Activated CD4-positive, alpha-beta T cell treated with anti-CD3 and anti-CD28 coated beads, Interleukin-2, Interleukin-6, amounts not matched to agents 100 ng/mL and 50 ng/mL, durations not matched to agents 16 hours and 8 hours (primary cell): ENCODE measurements at places on chromosomes 1 and 21.

DNA sequence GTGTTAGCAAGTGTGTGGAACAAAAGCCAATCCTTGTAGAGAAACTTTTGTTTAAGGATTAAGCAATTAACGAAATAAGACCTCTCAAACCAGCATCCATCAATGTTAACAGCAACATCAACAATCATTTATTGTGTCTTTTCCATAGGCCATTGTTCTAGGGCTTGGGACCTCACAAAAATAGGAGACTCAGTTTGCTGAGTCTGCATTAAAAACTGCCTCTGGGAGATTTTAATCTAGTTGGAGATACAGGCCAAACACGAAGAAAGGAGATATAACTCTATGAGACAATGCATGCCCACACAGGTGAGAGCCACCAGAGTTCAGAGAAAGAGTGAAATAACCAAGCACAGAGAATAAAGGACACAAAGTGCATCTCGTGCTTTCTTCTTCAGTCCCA lies 14.4 kb upstream of the SELP start:
- DNase-seq: no peak

DNA sequence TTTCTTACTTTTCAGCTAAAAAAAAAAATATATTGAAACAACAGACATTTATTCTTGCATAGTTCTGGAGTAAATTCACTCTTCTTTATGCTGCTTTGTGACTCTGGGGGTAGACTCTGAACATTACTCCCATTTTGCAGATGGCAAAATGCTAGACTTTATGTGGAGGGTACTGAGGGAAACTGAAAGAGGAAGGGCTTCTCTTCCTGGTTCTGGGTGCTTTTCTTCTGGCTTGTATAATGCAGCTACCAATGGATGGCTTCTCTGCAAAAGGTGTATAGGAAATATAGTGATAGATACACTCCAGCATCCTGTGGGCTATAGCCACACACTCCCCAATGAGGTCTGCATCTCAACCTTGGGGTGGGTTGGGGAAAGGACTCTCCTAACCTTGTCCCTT lies 19.7 kb upstream of the ZBTB40 start:
- DNase-seq: no peak

DNA sequence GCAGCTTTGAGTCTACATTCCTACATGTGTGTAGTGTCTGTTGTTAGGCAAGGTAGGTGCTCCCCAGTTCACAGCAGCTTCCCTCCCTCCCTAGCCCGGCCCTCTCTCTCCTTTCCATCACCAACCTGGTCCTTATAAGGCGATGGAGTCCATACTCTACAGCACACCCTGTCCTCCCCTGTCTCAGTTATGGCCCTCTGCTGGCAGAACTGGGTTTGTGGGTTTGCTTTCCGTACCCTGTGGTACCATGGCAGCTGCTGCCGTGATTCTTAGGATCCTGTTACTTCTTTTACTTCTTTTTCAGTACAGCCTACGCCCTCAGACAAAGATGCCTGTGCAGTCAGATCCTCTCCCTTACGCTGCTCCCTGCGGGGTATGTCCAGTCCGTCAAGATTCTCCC lies 31.7 kb downstream of the AK5 start:
- DNase-seq: peak; percentile 11

DNA sequence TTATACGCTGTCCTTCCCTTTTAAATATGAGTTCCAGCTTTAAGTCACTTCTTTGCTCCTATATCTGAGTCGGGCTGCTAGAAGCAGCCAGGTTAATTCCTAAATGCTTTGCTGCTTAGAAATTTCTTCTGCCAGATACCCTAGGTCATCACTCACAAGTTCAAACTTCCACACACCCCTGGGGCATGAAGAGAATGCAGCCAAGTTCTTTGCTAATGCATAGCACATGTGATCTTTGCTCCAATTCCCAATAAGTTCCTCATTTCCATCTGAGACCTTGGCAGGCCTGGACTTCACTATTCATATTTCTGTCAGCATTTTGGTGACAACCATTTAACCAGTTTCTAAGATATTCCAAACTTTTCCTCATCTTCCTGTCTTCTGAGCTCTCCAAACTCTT lies 14.5 kb upstream of the APP start:
- DNase-seq: no peak

- DNase-seq: no peak
Measured at GRCh38 chr1:75129660-75129982, 4.6 kb upstream of the LHX8 start.

DNA sequence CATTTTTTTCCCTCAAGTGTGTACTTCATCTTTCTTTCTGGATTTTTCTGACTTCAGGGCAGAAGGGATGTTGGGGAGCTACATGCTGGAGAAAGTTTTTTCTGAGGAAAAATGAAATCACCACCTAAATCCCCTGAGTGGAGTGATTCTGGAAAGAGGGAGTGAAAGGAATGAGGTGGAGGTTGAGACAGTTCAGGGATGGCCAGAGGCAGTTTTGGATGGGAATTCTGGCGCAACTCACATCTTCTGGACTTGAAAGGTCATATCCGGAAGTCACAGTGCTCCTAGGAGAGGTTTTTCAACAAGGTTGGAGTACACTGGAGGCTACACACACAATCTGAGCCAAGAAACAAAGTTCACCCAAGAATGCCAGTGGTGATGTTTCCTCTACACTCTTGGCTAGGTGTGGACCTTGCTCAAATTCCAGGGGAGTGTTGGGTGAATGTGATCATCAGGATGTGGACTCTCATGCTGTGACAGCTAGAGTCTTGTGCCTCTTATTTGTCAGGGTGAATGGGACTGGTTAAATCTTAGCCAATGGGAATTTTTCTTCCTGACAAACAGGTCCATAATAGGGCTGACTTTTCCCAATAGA lies 161.5 kb downstream of the HLX start:
- no peak for DNase-seq

DNA sequence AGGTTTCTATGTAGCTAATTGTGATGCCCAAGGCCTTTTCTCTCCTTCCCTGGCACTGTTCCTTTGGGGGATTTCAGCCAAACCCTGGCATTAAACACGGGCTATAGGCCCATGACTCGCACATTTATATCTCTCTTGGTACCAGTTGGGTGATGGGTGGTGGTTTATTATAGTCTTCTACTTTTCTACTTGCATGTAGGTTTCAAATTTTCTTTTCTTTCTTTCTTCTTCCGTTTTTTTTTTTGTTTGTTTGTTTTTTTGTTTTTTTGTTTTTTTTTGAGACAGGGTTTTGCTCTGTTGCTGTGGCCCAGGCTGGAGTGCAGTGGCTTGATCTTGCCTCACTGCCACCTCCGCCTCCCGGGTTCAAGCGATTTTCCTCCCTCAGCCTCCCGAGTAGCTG lies 1.1 kb downstream of the IL10RB start:
- DNase-seq: no peak

GRCh38 chr1:205455581-205456382 lies at the start of gene BLACAT1:
Gene BLACAT1, minus strand, starts transcription at chr1:205456045.
- no peak for DNase-seq

DNA sequence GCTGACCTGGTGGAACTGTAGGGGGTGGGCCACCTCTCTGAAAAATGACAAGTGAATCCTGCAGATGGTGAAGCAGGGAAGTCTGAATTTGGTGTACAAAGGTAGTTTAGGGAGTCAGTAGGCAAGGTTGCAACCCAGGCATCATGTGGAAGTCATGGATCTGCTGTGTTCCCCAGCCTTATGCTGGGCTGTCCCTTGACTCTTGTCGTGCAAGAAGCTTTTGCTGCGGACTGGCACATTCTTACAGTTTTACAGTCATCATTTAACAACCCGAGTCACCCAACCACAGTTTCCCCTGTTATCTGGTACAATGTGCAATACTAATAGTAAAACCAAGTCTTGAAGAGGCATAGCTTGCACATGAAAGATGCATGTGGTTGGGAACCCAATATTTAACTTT lies 13.2 kb downstream of the RHOU start:
- DNase-seq: peak; percentile 84

DNA sequence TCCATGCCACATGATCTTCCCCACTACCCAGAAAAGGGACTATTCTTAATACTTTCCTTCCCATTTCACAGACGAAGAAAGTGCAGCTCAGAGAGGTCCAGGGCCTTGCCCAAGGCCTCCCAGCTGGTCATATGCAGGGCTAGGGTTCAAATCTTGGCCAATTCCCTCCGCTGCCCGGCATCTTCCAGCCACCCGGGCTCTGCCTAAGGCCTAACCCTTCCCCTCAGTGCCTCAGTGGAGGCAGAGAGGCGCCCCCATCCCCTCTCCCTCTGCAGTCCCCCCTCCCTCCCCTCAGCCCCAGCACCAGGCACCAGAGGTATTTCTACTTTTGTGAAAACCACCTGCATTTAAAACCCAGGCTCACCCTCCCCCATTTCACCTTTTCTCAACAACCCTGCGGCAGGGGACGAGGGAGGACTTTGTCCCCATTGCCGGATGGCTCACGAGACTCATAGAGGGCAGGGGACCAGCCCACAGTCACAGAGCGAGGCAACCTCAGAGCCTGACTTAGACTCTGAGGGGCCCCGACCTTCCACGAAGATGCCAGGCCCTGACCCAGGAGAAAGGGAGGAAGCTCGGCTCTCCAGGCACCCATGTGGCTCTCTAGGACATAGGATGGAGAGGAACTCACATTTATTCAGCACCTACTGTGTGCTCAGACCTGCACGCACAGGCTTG lies 12.3 kb downstream of the LAPTM5 start:
- no peak for DNase-seq

DNA sequence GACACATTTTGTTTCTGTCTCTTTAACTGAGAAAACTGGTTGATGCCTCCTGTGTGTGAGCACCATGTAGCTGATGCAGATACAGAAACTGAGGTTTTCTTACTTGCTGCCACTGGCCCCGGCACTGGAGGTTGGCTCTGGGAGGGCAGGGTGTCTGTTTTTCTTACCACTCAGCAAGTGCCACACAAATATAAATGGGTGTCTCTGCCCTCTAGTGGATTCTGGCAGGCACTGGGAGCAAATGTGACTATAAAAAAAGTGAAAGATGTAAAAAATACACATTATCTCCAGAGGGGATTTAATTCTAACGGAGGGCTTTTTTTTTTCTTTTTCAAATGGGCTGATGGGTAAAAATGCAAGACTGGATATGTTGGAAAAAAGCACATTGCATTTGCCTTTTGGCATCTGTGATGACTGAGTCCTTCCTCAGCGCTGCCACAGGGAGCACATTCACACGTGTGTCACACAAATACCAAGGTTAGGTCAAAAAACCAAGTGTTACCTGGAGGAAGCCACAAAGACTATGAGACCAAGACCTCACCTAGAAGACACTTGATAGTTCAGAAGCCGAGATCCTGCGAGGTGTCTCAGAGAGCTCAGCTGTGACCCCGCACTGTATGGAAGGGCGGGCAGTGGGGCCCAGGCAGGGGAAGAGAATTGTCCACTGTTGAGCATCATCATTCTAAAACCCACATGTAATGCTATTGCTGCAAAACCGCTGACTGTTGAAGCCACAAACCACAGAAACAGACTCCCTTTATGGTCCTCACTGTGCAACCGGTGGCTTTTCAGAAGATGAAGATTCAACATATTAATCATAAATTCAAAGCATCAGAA lies 18.9 kb downstream of the PGBD2 start:
- peak; percentile 85 for DNase-seq

DNA sequence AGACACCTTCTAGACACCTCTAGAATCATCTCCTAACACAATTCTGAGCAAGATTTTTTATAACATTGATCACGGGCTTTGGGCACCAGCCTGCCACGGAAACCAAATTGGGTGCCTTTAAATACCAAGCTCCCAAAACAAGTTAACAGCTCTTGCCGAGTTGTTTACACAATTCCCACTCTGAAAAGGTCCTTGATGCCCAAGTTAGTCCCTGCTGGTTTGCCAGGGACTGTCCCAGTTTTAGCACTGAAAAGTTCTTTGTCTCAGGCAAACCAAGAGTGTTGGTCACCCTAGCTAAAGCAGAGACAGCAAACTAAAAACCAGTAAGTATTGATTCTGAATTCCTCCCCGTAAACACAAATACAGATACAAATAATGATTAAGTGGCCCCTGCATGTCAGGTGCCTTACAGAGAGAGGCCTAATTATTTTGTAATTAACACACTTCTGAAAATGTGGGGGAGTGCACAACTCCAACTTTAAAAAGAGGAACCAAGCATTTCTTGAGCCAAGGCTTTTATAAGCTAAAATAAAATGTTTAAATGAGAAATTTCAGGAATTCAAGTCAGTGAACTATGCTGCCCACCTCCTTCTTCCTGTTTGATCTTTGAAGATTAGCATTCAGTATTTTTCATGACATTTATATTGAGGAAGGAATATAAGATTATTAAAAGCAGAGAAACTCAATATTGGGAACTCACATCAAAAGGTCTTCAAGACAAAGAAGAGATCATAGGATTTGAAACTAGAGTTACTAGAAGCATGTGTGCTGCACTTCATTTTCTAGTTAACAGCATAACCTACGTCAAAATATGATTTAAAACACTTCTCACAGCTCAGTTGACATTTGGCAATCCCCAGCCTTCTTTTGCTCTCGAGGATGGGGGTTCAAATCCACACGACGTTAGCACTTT lies 9.0 kb upstream of the UBE2U start:
- DNase-seq: no peak

DNA sequence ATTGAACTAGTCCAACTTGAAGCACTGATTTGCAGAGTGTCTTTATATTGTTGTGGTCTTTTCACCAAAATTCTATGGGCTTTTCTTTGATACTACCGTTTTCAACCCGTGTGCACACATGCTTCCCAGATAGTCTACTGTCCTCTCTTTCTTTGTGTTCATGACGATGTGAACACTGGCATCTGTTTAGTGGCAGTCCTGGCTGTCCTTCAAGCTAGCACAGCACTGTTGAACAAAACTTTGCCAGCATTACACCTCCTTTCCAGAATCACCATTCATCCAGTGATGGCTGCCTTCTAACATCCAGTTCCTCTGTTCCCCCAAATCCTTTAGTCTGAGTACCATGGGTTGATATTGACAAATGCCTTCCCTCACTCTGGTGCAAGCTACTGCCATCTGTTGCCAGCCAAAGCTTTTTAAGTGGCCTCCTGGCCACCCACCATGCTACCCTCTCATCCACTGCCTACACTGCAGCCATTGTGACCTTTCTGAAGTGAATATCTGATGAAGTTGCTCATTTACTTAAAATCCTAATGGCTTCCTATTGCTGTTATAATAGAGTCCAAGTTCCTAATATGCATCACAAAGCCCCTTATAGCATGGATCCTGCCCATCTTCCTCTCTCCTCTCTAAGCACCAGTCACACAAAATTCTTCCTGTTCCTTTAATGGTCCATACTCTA lies 94.3 kb downstream of the NIBAN1 start:
- DNase-seq: no peak

DNA sequence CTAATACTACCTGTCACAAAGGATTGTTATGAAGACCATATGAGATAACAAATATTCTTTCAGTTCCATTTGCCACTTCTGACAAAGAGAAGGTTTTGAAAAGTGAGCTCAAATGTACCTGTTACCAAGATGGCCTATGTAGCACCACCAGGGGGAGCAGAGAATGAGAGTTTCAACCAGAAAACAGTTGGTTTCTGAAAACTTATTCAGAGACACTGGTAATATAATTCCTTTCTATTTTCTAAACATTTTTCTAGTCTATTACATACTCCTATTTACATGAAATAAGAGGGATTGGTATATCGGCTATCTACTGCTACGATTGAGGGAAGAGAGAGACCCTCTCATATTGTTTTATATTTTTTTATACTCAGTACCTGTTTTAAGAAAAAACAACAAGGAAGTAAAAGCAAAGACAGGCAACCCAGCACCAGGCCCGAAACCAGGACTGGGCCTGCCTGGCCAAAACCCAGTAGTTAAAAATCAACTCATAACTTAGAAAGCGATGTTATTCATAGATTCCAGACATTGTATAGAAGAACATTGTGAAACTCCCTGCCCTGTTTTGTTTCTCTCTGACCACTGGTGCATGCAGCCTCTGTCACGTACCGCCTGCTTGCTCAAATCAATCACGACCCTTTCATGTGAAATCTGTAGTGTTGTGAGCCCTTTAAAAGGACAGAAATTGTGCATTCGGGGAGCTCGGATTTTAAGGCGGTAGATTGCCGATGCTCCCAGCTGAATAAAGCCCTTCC lies 48.3 kb downstream of the IL23R start:
- DNase-seq: peak; percentile 60
